ENCODE measurements at places on chromosomes 6 and 20.
A peak's percentile ranks its signal among the peaks of the same experiment; 100 is the strongest.

GRCh38 chr6:74752303-74752702 is 453.6 kb downstream of the COL12A1 start:
- DNase-seq = no peak

DNA sequence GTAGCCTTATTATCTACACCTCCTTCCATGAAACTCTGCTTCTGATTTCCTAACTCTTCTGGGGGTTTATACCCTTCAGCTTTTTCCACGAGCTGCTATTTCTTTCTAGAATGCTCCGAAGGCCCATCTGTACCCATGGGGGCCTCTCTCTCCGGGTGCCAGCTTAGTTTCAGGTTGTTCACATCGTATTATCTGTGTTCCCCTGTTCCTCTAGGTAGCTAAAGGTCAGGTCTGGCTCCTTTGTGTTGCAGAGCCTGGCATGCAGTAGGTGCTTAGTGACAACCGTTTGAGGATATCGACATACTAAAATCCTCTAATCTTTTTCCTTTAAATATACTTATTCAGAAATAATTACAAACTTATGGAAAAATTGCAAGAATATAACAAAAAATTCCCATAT is 73.0 kb downstream of the UST start:
- no peak for DNase-seq

GRCh38 chr6:56843476-56844349 is 111.2 kb upstream of the BEND6 start:
- DNase-seq = peak; percentile 81

DNA sequence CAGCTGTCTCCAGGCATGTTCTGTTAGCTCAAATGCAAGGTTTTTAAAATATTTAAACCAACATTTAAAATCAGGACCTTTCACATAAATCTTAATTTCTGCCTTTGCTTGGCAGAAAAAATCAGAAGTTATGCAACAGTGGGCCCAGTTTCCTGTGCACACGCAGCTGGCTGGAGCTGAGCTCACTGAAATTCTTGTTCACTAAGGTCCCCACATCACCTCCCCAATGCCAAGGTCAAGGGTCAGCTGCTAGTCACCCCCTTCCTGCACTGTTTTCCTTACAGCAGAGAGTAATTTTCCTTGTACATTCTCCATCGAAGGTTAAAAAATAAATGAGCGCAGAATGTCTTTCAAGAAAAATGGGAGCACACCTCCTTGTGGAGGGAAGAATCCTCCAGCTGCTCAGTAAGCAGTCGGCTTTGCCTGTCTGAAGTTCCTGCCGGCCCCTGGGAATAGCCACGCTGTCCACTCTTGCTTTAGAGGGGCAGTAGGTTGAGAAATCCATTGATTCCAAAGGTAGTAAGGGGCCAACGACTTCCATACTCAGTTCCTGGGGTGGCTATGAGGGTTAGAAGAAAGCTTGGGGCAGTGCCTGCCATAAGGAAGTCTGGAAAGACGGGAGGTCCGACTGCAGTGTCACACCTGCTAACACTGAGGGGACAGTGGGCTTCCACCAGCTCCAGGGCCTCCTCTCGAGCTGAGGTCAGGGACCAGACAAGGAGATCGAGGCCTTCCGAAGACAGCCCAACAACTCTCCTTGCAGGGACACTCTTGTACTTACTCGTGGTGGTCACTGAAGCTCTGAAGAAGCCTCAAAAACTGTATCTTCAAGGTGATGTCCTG is 56.8 kb downstream of the MYH7B start:
- DNase-seq = no peak

DNA sequence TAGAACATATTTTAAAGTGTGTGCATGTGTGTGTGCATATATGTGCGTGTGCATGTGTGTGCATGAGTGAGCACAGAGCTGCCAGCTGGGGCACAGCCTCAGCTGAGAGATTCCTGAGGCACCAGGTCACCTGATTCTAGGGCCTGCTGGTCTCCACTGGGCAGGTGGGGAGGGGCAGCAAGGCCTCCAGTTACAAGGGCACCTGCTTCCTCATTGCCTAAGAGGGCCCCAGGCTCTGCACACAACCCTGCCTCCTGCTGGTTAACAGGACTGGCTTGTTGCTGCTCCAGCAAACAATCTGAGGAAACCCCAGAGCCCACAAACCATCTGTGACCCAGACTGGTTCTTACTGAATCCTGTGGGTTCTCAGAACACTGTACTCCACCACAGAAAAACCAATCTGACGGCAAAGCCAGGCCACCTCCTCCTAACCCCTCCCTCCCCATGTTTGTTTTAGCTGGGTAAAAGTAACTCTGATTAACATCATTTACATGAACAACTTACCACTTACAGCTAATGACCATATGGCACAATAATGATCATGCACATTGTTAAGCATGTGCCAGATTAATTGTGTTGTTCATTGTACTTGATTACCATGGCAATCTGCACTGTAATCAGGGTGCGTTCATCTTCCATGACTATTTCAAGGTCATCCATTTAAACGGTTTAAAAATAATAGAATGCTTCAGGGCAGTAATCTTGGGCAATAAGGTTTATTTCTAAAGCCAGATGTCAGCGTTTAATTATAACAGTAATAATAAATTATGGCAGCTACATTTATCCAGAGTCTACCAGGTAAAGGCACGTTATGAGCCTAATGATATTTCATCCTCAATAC is 23.1 kb upstream of the UBE2J1 start:
- DNase-seq = no peak

GRCh38 chr6:44493593-44493992 is 106.1 kb downstream of the CDC5L start:
- peak; percentile 22 for DNase-seq

- DNase-seq = peak; percentile 71
Measured at GRCh38 chr6:21800948-21801438, 207.4 kb downstream of the SOX4 start.

DNA sequence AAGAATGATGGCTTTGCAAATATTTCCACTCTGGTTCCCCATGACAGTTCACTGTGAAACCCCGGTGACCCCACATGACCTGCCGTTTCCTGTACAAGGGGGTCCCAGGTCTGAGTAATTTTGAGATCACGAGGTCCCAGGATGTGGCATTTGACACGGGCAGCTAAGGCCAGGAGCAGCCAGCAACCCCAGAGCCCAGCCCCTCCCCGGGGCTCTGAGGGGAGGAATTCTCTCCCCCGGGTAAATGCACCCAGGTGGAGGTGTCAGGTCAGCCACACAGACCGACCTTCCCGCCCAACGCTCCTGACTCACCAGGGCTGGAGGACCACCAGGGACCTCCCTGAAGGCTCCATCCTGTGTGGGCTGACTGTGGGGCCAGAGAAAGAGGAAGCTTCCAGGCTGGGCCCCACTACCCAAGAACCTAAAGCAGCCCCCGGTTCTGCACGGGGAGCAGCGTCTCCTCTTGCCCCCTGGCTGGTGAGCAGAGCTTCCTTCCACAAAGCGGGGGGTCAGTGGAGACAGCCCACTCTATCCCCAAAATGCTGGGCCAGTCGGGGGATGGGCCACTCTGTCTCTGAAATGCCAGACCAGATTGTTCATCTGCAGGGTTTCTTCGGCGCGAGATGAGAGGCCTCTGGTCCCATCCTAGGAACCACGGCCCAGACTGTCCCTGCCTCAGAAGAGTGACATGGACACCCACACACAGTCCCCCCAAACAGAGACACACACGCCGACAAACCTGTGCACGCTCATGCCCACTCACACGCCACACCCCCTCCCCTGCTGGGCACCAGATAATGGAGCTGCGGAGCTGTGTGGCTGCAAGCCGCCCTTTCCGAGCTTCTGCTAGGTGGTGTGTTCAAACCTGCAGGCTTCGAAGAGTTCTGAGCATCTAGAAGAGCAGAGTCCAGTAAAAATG is 23.4 kb upstream of the SLCO4A1 start:
- DNase-seq = no peak

DNA sequence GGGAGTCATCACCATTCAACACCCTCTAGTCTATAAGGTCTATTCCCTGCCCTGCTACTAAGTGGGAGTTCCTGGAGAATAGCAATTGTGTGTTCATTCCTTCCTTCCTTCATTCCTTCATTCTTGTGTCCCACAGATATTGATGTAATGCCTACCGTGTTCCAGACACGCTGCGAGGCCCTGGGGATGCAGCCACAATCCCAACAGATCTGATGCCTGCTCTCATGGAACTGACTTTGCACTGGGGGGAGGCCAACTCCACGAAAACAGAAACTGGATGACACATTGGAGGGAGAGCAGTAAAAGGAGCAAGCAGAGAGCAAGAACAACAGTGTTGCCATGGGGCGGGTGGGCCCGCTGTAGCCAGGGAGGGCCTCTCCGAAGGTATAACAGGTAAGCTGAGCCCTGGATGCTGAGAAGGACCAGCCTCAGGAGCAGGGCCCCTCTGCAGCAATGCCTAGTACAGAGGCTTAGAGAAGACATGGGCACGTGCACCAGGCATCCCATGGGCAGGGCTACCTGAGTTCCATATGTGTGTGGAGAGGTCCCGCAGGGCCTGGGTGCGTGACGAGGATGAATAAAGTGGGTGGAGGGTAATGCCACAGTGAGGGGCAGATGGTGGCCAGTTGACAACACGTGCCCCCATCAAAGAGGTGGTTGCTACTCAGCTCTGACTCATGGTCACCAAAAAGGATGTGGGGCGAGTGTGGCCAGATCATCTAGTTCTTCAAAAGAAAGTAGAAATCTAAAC is 173.9 kb downstream of the NFATC2 start:
- DNase-seq = peak; percentile 50

DNA sequence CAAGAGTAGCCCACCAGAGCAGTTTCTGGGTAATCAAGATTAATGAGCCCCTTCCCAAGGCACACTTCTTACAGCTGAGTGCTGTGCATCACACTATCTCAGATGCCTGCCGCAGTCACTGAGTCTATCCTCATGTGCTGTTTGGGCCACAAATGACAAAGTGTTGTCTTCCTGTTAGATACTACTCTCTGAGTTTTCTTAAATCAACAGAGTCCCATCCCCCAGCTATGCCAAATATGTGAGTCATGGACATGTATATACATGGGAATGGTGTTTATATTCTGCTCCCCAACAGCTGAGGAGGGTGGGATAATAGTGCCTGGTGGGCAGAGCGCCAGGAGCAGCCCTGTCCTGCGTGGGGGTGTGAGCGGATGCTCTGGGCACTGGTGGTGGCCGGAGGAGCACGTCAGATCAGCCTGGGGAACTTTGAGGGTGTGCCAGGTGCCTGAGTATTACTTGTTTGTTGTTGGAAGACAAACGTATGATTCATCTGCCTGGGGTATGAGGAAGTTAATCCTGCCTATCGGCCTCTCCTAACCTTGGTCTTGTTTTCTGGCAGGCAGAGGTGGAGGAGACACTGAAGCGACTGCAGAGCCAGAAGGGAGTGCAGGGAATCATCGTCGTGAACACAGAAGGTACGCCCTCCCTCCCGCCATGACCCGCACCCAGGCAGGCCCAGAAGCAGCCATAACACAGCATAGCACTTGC is 9.6 kb downstream of the DYNLRB1 start:
- peak; percentile 97 for DNase-seq

DNA sequence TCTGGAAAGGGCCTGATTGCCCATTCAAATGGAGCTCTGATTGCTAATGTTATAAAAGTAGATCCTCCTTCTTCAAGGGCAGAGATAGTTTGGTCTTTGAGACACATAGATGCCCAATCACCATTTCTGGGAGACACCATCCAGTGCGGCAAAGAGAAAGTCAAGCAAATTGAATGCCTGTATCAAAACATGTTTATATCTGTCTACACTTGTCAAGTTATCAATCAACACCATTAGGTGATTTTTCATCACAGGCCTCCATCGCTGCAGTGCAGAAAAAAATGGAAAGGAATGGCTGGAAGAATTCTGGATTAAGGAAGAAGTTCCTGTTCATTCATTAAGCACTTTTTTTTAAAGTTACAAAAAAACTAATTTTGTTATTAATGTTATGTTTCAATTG is 54.8 kb upstream of the ZFP64 start:
- no peak for DNase-seq

GRCh38 chr20:12287575-12287974 is 369.9 kb downstream of the BTBD3 start:
- DNase-seq = no peak

DNA sequence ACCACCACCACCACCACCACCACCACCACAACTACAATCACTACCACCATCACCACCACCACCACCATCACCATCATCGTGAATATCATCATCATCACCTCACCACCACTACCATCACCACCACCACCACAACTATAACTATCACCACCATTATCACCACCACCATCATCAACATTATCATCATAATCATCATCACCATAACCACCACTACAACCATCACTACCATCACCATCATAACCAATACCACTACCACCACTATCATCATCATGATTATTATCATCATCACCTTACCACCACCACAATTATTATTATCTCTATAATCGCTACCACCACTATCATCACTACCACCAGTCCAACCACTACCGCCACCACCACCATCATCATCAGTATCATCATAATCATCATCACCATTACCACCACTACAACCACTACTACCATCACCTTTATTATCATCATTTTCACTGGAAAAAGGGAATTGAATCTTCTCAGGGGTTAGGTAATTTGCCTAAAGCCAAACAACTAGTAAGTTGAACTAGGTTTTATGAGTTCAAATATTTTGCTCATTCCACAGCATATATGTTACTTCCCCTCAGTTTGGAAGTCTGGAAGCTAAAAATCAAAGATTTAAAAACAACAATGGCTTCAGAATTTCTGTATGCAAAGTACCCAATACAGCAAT is 8.3 kb downstream of the RIPOR2 start:
- DNase-seq = no peak

- DNase-seq = no peak
Measured at GRCh38 chr20:41176711-41177552, 39.6 kb downstream of the PLCG1 start.

DNA sequence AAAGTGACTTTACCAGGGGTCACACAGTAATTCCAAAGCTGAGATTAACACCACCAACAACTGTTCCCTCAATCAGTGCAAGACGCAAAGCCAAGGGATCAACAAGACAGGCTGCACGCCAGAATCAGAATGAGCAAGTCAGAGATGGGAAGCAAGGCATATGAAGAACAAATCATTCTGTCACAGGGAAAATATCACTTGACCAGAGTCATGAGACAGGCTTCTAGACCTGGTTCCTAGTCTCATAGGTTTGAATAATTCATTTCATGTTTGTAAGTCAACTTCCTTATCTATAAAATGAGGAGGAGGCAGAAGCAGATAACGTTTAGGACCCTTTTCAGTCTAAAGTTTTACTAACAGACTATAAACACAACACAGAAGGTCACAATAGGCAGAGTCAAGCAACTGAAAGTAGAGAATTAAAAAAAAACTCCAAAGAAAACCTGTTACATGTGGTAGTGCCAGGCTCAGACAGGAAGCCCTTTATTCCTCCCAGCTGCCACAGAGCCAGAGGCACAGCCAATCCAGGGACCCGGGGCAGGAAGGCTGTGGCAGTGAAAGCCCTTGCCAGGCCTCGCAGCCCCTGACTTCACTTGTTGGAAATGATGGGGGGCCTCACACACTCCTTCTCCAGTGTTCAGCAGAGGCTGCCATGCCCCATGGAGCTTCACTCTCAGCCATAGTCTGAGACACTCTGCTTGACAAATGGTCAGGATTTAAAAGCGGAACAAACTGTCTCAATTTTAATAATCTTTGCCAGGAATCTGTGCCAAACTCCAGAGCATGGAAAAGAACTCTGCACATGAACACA is 29.2 kb upstream of the DST start:
- DNase-seq = peak; percentile 50

GRCh38 chr20:61321481-61321880 is 69.4 kb downstream of the CDH4 start:
- no peak for DNase-seq
